ENCODE measurements at places on chromosomes 2 and 18. TPM values are rescaled to one million over a fixed set of nuclear protein-coding genes. Genes with fewer than 3 reads are reported as not detected.

- no peak overlapping the region for H3K4me3 ChIP-seq
- no peaks in the 10 kb centered on the region for H3K36me3 ChIP-seq
- H3K27ac ChIP-seq: no peak overlapping the region
- peaks cover 23% of the 10 kb centered on the region for H3K4me1 ChIP-seq
- DNase-seq: no peak
These were observed 291.5 kb downstream of the SLC4A3 start for GRCh38 chr2:219918944-219919343.

The ASPRV1 gene
- total RNA-seq: 1.3 TPM

DNA sequence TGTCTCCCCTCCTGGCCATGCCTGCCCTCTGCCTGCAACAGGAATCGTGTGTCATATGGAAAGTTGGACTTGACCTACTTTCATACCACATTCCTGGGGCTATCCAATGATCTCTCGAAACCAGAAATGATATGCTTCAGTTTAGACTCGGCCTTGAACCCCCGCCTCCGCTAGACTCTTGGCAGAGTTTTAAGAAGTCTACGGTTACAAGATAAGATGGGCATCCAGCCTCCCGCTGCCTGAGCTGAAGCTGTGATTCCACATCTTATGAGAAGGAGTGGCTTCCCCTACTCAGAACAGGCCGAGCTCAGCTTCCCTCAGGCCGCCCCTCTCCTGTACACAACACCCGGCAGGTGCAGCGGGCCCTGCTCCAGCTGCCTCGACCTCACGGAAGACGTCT, 73.9 kb downstream of the MTCL1 start:
- H3K4me1 ChIP-seq: no peaks in the 10 kb centered on the region
- H3K4me3 ChIP-seq: no peak overlapping the region
- H3K36me3 ChIP-seq: peaks cover 19% of the 10 kb centered on the region
- no peak overlapping the region for H3K27ac ChIP-seq
- no peak for DNase-seq
- H3K27me3 ChIP-seq: no peaks in the 10 kb centered on the region

The ANKRD30BL gene
- not detected for total RNA-seq

DNA sequence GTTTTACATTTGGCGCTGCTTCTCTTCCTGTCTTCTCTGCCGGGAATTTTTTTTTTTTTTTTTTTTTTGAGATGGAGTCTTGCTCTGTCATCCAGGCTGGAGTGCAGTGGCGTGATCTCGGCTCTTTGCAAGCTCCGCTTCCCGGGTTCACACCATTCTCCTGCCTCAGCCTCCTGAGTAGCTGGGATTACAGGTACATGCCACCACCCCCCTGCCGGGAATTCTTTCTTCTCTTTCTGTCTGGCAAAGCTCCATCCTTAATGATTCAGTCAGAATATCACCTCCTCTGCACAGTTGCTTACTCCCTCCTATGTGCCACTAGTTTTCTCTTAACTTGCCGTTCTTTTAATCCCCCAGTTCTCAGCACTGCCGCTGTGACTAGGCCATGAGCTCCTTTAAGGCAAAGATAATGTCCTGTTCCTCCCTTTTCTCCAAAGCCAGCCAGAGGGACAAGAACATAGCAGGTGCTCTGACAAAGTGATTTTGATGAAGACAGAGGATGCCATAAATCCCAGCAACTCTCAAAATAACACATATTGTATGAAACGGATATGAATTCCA, 112.1 kb upstream of the LRATD1 start:
- H3K27ac ChIP-seq: no peak overlapping the region
- no peak for DNase-seq
- no peaks in the 10 kb centered on the region for H3K36me3 ChIP-seq
- no peaks in the 10 kb centered on the region for H3K4me1 ChIP-seq
- no peak overlapping the region for H3K4me3 ChIP-seq

The WNT6 gene
- total RNA-seq: 3.3 TPM

The PLGLB2 gene
- not detected for total RNA-seq

- no peaks in the 10 kb centered on the region for H3K4me1 ChIP-seq
- H3K27me3 ChIP-seq: no peaks in the 10 kb centered on the region
- no peak overlapping the region for H3K27ac ChIP-seq
- DNase-seq: no peak
- H3K4me3 ChIP-seq: no peak overlapping the region
These were observed 828.6 kb downstream of the TRIB2 start for GRCh38 chr2:13545320-13545719.

DNA sequence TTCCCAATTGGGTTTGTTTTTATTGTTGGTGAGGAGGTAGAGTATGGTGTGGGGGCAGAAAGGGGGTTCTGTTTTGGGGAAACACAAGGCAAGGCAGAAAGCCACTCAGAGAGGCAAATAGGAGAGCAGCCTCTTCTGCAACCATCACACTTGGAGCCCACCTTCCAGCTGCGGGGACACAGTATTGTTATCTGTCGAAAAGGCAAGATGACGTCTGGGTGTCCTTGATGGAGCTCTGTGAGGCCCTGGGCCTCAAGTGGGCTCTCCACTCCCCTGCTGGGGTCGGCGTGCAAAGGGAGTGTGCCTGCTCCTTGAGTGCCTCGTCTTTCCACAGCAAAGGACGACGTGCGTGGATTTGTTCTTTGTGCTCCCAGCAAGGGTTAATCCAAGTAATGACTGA, 227.6 kb downstream of the ANAPC1 start:
- H3K27me3 ChIP-seq: no peaks in the 10 kb centered on the region
- no peak for DNase-seq
- H3K4me3 ChIP-seq: no peak overlapping the region
- H3K27ac ChIP-seq: no peak overlapping the region
- no peaks in the 10 kb centered on the region for H3K36me3 ChIP-seq

The ZSWIM2 gene
- not detected for total RNA-seq

- no peak overlapping the region for H3K4me3 ChIP-seq
- H3K27ac ChIP-seq: peak overlapping the region; percentile 83
- no peak for DNase-seq
- no peaks in the 10 kb centered on the region for H3K36me3 ChIP-seq
- no peaks in the 10 kb centered on the region for H3K27me3 ChIP-seq
These were observed 69.1 kb upstream of the MAP4K3 start for GRCh38 chr2:39506215-39506614.

DNA sequence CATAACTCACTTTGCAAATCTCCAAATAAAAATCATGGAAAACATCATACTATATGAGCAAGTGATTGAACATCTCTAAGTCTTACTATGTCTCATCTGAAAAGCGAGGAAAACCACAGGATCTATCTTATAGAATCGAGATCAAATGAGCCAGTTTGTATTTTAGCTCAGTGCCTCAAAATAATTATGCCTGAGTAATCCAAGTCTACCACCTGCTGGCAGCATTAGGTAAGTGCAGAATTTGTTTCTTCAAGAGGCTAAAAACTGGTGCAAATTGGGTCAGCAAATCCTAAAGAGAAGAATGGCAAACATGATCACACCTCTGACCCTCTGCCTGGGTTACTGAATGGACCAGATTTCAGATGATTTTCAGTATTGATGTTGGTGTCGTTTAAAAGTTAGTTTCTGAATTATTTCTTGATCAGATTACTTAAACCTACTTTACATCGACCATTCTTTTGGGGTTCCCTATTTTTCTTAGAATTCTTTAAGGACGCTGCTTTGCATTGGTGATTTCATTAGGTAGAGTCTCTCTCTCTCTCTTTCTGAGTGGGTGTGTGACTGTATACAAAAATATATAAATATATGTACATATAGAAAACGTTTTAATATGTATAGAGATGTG, 12.7 kb upstream of the FHOD3 start:
- H3K4me1 ChIP-seq: no peaks in the 10 kb centered on the region
- DNase-seq: no peak
- H3K36me3 ChIP-seq: no peaks in the 10 kb centered on the region
- no peak overlapping the region for H3K4me3 ChIP-seq
- no peaks in the 10 kb centered on the region for H3K27me3 ChIP-seq
- no peak overlapping the region for H3K27ac ChIP-seq

DNA sequence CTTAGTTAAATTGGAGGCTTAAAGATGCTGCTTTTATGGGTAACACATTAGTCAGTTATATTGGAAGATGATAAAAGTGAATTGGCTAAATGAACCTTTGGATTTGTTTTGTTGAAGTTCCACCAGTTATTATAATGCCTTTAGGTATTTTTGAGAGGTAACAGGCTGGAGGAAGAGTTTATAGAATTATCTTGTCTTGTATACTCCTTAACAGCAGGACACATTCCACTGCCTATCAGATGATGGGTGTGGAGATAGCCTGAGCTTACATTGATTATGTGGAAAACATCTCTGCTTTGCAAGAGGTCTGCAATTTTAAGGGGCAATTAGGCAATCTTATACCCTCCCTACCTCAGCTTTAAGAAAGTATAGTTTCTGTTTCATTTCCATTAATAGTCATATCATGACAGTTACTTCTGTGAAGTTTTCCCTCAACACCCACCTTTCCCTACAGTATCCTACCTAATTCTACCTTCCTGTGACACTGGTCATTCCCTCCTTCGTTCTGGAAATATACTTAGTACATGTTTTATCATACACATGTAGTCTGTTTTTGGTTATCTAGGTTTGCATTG, 403.7 kb upstream of the SPRED2 start:
- H3K27ac ChIP-seq: no peak overlapping the region
- no peaks in the 10 kb centered on the region for H3K4me1 ChIP-seq
- no peak overlapping the region for H3K4me3 ChIP-seq

GRCh38 chr18:9547782-9548181, 66.6 kb downstream of the PPP4R1 start:
- peaks cover 43% of the 10 kb centered on the region for H3K36me3 ChIP-seq
- H3K27me3 ChIP-seq: no peaks in the 10 kb centered on the region
- no peaks in the 10 kb centered on the region for H3K4me1 ChIP-seq
- no peak overlapping the region for H3K4me3 ChIP-seq

GRCh38 chr2:39851651-39852110, 72.6 kb upstream of the THUMPD2 start:
- H3K4me1 ChIP-seq: peaks cover 15% of the 10 kb centered on the region
- H3K27ac ChIP-seq: no peak overlapping the region
- no peaks in the 10 kb centered on the region for H3K27me3 ChIP-seq
- H3K4me3 ChIP-seq: peak overlapping the region; percentile 12
- no peaks in the 10 kb centered on the region for H3K36me3 ChIP-seq
- DNase-seq: no peak

The LYPD6 gene
- 1.4 TPM for total RNA-seq

The LBX2 gene
- not detected for total RNA-seq

The HOXD12 gene
- 1.7 TPM for total RNA-seq

- H3K27me3 ChIP-seq: no peaks in the 10 kb centered on the region
- H3K4me1 ChIP-seq: peaks cover 22% of the 10 kb centered on the region
- no peak overlapping the region for H3K4me3 ChIP-seq
These were observed 129.7 kb upstream of the OSR1 start for GRCh38 chr2:19488009-19488691.

DNA sequence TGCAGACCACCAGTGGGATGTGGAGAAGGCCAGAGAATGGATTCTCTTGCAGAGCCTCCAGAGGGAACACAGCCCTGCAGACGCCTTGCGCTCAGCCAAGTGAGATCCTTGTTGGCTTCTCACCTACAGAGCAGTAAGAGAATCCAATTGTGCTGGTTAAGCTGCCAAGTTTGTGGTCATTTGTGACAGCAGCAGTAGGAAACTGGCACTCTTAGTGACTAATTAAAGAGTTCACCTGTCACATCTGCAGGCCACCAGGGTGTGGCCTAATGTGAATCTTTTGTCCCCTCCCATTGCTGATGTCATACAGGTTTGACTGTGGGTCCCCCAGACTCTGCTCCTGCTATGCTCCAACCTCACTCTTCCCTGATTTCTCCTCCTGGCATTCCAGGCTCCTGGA, 235.9 kb downstream of the TFCP2L1 start:
- no peak overlapping the region for H3K27ac ChIP-seq
- H3K4me3 ChIP-seq: no peak overlapping the region
- H3K4me1 ChIP-seq: no peaks in the 10 kb centered on the region
- no peaks in the 10 kb centered on the region for H3K36me3 ChIP-seq

GRCh38 chr2:12273111-12273510, 443.6 kb upstream of the TRIB2 start:
- no peak overlapping the region for H3K4me3 ChIP-seq
- no peak overlapping the region for H3K27ac ChIP-seq
- no peaks in the 10 kb centered on the region for H3K36me3 ChIP-seq
- H3K4me1 ChIP-seq: peaks cover 13% of the 10 kb centered on the region

The CD302 gene
- 42.4 TPM for total RNA-seq

GRCh38 chr2:8138923-8139667, 542.8 kb upstream of the ID2 start:
- no peak overlapping the region for H3K4me3 ChIP-seq
- peak overlapping the region; percentile 52 for H3K27ac ChIP-seq
- H3K4me1 ChIP-seq: peaks cover 17% of the 10 kb centered on the region
- DNase-seq: peak; percentile 79
- H3K27me3 ChIP-seq: no peaks in the 10 kb centered on the region
- H3K36me3 ChIP-seq: no peaks in the 10 kb centered on the region

GRCh38 chr2:22756276-22757043, 628.5 kb upstream of the KLHL29 start:
- no peaks in the 10 kb centered on the region for H3K4me1 ChIP-seq
- DNase-seq: no peak
- H3K27ac ChIP-seq: no peak overlapping the region
- no peaks in the 10 kb centered on the region for H3K27me3 ChIP-seq
- no peaks in the 10 kb centered on the region for H3K36me3 ChIP-seq

The SERPINE2 gene
- total RNA-seq: 8.6 TPM

DNA sequence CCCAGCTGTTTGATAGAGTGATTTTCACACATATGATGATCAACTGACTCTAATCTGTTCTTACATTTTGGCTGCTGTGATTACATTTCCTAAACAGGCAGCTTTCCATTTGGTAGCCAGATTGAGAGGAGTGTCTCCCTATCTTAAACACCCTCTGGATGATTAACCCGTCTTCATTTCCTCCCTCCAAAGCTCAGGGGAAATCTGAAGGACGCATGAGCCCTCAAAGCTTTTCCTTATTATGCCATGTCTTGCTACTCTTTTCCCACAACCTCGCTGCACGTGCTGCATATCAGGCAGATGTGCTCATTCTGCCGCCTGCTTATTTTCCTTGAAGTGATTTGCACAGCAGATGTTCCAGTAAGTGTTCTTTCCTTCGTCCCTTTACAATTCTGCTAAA, 837.4 kb downstream of the LRRTM4 start:
- H3K4me1 ChIP-seq: no peaks in the 10 kb centered on the region
- DNase-seq: no peak
- H3K4me3 ChIP-seq: no peak overlapping the region
- H3K36me3 ChIP-seq: no peaks in the 10 kb centered on the region

The CMPK2 gene
- total RNA-seq: 11.1 TPM

DNA sequence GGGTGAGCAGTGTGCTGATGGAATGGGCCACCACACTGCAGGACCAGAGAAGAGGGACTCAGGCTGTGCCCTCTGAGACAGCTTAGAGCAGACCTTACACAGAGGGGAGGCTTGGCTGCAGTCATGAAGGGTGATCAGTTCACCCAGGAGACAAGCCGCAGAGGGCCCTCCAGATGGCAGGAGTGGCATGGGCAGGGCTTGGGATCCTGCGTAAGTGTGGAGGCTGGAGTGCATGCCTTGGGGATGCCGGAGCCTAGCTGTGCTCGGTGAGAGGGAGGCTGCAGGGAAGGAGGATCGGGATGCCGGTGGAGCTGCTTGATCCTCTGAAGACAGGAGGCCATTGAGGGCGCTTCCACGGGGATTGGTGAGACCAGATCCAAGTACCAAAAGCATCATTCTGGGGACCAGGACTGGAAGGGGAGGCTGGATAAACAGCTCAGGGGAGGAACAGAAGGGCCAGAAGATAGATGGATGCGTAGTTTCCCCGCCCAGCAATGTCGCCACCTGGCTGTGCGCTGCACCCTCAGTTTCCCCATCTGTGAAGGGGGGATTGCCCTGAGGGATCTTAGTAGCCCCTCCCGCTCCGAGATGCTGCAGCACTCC, 163.4 kb downstream of the INHBB start:
- H3K4me3 ChIP-seq: no peak overlapping the region
- DNase-seq: peak; percentile 41
- no peaks in the 10 kb centered on the region for H3K4me1 ChIP-seq
- H3K36me3 ChIP-seq: no peaks in the 10 kb centered on the region

GRCh38 chr18:25445430-25445829, 93.5 kb upstream of the ZNF521 start:
- no peaks in the 10 kb centered on the region for H3K36me3 ChIP-seq
- H3K27ac ChIP-seq: no peak overlapping the region
- no peaks in the 10 kb centered on the region for H3K4me1 ChIP-seq
- no peak overlapping the region for H3K4me3 ChIP-seq
- no peaks in the 10 kb centered on the region for H3K27me3 ChIP-seq
